ENCODE measurements at places on chromosomes 11 and 22.
A peak's percentile ranks its signal among the peaks of the same experiment; 100 is the strongest.

DNA sequence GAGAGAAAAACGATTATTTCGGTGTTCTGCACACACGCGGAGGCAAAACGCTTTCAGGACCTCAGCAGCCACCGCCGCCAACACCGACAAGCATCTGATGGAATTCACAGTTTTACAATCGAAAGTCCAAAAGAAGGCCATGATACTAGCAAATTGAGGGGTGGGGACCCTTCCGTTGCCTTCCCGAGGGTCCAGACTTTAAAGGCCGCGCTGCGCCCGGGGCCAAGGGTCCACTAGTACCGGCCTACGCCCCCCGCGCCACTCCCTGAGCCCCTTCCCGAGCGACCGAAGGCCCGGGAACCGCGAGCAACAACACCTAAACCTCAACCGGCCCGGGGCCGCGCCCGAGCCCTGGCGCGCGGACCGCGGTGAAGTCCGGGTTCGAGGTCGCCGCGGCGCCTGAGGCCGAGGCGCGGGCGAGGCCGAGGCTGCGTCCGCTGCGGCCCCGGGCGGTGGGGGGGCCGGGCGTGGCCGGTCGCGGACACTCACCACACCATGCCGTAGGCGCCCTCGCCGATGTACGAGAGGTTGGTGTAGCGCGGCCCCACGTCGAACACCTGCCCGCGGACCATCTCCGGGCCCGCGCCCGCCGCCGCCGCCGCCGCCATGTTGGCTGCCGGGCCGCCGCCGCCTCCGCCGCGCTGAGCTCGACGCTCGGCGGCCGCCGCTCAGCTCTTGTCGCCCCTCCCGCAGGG lies 465 bp downstream of the MAPK1 start:
- DNase-seq, result peak; percentile 28

DNA sequence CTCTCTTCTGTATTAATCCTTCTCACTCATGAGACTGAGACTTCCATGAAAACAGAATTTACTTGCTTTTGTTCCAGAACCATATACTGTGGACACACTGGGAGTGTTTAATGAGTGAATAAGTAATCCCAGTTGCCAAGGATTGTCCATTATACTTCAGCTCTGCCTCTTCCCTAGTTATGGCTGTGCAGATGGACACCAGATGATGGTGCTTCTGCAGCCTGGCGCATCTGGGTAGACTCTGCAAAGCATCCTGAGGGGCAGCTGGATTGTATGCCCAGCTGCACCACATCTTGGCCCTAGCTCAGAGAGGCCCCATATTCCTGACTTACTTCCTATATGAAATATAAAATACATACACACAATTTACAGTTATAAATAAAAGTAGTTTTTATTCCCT lies 43.5 kb downstream of the DBX1 start:
- no peak for DNase-seq

- peak; percentile 52 for DNase-seq
Measured at GRCh38 chr11:122099374-122100036, 16.5 kb downstream of the BLID start.

GRCh38 chr11:110947096-110947495 lies 234.9 kb upstream of the ARHGAP20 start:
- DNase-seq, result peak; percentile 20

- DNase-seq, result no peak
Measured at GRCh38 chr11:93842461-93842860, 8.0 kb downstream of the VSTM5 start.

DNA sequence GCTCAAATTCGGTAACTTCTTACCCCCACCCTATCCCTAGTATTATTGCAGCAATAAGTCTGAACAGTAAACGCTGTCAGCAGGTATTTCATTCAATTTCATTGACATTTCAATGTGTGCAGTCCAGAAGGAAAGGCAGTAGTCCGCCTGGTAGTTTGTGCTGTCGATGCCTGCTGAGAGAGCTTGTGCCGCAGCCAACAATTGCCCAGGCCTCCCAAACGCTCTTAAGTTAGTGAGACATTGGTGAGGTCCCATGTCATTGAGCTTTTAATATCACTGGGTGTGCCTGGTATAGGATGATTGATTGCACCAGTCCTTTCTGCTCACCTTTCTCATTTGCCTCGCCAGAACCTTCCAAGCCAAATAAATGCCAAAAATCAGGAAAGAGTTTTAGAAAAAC lies 28.1 kb downstream of the ALKBH3 start:
- DNase-seq, result no peak

- no peak for DNase-seq
Measured at GRCh38 chr11:74870485-74870884, 78.4 kb downstream of the XRRA1 start.
